ENCODE measurements at places on chromosomes 4 and X.

GRCh38 chr4:56981795-56982201 is 3.1 kb downstream of the POLR2B start:
- no peak for DNase-seq

DNA sequence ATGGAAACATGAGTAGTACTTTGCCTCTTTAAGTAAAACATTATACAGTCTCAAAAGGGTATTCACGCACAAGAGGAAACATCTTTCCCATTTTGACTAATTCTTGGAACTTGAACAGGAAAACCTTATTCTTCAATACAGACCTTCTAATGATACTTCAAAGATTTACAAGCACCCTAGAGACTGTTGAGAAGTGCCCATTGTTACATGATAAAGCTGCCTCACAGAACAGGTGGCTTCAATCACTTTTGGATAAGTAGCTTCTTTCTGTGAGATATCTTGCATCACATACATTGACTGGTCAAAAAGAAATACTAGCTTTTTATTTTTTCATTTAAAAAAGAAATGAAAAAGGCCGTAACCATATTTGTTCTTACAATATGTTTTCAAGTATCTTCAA is 219.4 kb downstream of the EPHA5 start:
- no peak for DNase-seq

DNA sequence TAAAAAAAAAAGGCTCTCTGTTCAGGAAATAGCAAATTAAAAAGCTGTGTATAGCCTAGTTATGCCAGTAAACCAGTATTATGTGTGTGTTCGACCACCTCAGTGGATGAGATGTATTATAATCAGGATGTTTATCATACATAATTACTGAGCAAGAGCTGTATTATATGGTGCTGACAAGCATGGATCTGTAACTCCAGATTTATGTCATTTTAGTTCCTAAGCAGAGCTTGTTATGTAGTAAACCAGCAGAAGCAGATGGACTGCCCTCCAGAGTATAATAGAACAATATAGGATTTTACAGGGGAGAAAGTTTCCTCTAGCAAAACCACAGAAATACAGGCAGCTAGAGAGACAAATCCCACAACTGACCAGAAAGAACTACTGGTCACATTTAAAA is 627.4 kb upstream of the EPHA5 start:
- DNase-seq, result no peak

DNA sequence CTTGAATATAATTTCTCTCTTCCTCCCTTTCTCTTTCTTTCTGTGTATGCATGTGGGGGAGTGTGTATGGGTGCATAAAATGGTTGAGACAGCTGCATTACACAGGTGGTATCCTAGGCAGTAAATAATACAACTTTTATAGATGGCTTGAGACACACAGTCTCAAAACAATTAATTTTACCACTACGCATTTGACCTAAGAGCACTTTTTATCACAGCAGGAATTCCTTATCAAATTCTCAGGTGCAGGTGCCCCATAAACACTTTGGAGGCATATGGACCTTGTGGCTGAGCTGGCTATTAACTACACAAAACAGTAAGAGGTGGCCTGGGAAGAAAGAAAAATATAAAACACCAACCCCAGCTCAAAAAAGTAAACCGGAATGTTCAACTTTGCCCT is 91.3 kb downstream of the RASGEF1B start:
- DNase-seq, result no peak
